Inflammatory macrophage treated with lipopolysaccharide for 1 hour (primary cell): ENCODE measurements at places on chromosomes 7 and 10.

- no peak for DNase-seq
These were observed 77.7 kb downstream of the TFEC start for GRCh38 chr7:115952832-115953231.

GRCh38 chr7:104926601-104927041, 87.4 kb upstream of the KMT2E start:
- DNase-seq, result no peak

DNA sequence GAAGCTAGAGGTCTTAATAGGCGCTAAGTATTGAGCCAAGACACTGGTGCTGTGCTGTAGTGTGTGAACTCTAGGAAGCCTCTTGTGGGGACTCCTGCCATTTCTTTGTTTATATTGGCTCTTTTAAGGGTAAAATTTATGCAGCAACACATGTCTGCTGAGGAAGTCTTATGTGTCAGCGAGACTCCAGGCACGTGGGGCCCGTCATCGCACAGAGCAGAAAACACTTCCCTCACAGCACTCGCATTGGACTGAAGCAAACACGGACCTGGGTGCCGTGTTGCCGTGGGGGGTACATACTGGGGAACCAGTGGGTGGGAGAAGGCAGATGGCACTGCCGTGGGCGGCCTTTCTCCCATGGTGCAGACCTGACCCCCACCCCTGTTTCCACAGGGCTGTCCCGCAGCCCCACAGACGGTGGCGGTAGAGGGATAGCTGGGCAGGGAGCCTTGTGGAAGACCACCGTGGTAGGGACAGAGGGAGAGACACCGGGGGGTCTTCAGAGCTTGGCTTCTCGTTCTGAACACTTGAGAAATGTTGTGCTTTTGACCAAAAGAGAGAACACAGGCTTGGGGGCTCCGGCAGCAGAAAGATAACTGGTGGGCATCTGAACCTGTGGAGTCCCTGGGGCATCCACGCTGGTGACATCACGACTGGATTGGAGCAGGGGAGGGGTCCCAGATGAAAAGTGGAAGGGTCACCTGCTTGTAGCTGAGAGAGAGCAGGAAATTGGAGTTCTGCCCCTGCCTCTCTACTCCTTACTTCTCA, 284.7 kb upstream of the SHH start:
- DNase-seq, result no peak

- DNase-seq, result no peak
These were observed 119.8 kb downstream of the TWIST1 start for GRCh38 chr7:18997477-18998150.

- DNase-seq, result no peak
These were observed 139.9 kb upstream of the AKR1E2 start for GRCh38 chr10:4685904-4686643.

- DNase-seq, result no peak
These were observed 53.2 kb downstream of the RHOBTB1 start for GRCh38 chr10:60890811-60891210.

GRCh38 chr7:44733708-44734481, 14.8 kb upstream of the ZMIZ2 start:
- DNase-seq, result no peak

GRCh38 chr10:1232164-1232911, 176.2 kb downstream of the WDR37 start:
- DNase-seq, result no peak

DNA sequence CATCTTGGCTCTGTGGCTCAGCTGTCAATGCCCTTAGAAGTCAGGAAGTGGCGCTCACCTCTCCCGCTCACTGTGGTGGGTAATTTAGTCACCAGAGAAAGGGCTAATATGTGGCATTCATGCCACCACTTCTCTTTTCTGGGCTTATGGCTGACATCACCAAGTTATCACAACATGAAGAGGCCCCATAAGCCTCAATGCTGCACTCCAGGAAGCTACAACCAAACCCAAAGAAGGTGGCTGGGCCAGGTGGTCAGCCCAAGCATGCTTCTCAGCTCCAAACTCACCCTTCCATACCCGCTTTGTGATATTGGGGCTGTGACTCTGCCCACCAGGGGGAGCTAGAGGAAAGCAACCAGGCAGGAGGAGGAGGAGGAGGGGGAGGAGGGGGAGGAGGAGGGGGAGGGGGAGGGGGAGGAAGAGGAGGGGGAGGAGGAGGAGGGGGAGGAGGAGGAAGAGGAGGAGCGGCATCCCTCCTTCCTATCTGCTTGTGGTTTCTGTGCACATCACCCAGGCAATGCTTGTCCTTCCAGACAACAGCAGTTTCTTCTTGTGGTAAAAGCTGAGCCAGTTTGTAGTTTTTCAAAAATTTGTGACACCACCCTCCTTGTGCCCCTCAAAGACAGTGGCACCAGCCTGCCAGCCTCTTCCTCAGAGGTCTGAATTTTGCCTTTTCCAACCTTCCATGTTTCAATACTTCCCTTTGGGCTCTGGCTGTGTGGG, 42.1 kb downstream of the CYP26A1 start:
- peak; percentile 23 for DNase-seq

DNA sequence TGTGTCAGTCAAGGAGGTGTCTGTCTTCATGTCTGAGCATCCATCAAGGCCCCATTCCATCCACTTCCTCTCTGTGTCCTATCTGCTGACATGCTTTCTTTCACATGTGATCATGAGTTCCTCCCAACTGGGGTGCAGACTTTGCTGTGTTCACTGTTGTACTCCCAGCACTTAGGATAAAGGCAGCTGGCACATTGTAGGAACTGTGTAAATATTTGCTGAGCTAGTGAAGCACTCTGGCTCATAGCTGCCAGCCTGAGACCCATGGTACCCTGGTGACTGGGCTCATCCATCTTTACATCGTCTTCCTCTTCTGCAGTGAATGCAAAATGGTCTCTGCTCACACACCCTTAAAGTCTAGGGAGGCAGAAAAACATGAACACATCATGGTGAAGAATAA, 242.2 kb upstream of the IGFBP3 start:
- no peak for DNase-seq

DNA sequence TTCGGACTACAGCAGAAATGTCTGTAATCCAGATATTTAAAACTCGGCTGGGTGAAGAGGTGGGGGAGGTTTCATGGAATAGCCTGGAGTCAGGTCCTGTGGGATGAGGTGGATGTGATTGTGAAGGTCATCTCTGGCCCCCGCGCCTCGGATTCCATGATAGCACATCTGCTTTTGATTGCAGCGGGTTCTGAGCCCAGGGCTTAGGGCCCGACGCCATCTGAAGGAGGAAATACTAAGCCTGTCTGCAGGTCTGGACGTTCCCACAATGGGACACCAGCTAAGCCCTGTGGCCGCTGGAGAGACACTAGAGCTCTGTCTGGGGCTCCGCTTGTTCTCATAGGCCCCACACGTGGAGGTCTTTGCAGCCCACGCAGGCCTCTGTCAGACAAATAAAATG, 328.7 kb downstream of the CXCL12 start:
- no peak for DNase-seq

- no peak for DNase-seq
These were observed 376.0 kb downstream of the CTNNA3 start for GRCh38 chr10:67319976-67320375.

DNA sequence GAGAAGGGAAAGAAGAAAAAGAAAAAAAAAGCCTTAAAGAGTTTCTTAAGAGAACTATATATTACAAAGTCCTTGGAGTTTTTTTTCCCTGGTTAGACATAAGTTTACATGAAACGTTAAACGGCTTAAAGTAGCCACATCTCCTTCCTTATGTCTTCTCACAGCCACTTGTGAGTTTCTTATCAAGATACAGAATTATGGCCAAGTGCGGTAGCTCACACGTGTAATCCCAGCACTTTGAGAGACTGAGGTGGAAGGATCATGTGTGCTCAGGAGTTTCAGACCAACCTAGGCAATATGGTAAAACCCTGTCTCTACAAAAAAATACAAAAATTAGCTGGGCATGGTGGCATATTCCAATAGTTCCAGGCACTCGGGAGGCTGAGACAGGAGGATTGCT, 54.3 kb downstream of the IKZF1 start:
- no peak for DNase-seq

GRCh38 chr10:28925121-28925663, 247.9 kb downstream of the BAMBI start:
- DNase-seq, result no peak

- no peak for DNase-seq
These were observed 30.0 kb downstream of the MGMT start for GRCh38 chr10:129497013-129497412.
